ENCODE measurements at places on chromosomes 16 and 17.
A peak's percentile ranks its signal among the peaks of the same experiment; 100 is the strongest.

DNA sequence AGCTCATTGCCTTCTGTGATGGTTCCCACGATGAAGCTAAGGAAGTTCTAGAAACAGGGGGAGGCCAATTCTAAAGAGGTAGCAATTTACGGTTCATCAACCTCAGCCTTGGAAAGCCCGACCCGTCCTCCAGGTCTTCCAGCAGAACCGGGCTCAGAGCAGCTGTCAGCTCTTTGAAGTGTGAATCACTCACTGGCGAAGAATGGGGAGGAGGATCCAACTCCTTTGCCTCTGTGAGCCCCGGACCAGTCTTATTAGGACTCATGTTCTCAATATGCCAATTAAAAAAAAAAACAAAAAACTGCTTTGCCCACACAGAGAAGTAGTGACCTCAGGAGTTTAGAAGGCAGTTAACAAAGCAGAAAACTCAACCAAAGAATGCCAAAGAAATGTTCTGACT, 31.4 kb downstream of the STX8 start:
- no peak for DNase-seq

DNA sequence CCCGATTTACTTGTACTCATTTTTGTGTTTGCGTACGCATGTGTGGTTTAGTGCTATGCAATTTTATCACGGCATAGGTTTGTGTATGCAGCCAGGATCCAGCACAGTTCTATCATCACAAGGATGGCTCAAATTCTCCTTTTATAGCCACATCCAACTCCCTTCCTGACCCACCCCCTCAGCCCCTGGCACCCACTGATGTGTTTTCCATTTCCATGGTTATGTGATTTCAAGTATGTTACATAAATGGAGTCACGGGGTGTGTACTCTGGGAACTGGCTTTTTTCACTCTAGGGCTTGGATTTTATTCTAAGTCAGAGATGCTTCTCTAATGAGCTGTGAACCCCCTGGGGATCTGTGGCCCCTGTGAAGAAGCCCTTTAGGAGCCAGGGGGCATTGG, 16.8 kb downstream of the IL4R start:
- DNase-seq: no peak

- DNase-seq: no peak
Observed at GRCh38 chr16:77288222-77288621, 89.0 kb downstream of the SYCE1L start.

- DNase-seq: no peak
Observed at GRCh38 chr16:65176603-65177002, 54.7 kb upstream of the CDH11 start.

- no peak for DNase-seq
Observed at GRCh38 chr17:2855063-2855600, 58.9 kb downstream of the RAP1GAP2 start.

- no peak for DNase-seq
Observed at GRCh38 chr17:70906808-70907207, 737.5 kb downstream of the KCNJ2 start.

DNA sequence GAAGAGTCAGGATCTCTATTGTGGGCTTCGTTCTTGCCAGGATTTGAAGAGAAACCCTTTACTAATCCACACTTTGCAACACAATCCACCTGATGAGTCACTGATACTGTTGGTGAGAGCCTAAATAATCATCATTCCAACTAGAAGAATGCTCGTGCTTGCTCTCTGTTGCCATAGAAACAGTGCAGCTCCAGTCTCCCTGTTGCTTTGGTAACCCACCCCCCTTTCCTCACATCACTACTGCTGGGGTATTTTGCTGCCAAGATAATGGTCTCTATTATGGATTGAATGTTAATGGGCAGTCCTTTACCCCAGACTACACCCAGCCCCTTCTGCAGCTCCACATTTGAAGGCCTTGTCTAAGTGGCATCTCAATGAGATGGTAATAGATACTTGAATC, 190.4 kb downstream of the ABCC12 start:
- peak; percentile 88 for DNase-seq
